ENCODE measurements at places on chromosomes 4 and X.
A peak's percentile ranks its signal among the peaks of the same experiment; 100 is the strongest.

GRCh38 chr4:67713529-67714247, 12.7 kb upstream of the UBA6 start:
- DNase-seq, result no peak

GRCh38 chrX:21354725-21355124, 19.5 kb upstream of the CNKSR2 start:
- DNase-seq, result no peak

DNA sequence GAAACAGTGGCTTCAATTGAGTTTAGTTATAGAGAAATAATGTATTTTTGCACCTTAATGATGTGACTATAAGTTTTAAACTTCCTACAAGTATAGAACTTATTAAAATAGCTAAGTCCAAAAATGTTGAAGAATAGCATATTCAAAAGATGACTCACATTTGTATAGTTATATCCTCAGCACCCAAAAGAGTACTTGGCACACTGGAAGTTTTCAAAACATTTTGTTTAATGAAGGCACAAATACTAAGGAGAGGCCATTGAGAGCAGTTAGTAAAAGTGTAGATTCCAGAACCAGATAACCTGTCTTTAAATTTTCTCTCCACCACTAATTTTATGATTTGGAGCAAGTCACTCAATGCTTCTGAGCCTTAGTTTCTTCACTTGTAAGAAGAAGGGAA, 226.9 kb upstream of the MID1 start:
- DNase-seq, result no peak

DNA sequence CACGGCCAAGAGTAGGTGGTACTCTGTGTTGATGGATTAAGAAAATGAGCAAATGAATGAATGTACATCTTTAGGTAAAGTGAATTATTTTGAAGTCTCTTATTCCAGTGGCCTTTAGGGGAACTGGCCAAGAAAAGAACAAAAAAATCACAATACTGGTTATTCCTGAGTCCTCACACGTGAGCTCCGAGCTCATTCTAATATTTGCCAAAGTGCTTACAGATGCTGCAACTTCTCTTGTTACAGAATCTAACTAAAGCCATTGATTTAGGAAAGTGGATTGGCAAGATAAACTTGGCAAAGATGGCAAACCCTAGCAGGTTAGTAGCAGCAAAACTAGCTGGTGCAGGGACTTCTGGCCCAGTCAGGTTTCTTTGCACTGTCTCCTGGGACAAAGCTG, 37.6 kb downstream of the IDS start:
- DNase-seq, result no peak

DNA sequence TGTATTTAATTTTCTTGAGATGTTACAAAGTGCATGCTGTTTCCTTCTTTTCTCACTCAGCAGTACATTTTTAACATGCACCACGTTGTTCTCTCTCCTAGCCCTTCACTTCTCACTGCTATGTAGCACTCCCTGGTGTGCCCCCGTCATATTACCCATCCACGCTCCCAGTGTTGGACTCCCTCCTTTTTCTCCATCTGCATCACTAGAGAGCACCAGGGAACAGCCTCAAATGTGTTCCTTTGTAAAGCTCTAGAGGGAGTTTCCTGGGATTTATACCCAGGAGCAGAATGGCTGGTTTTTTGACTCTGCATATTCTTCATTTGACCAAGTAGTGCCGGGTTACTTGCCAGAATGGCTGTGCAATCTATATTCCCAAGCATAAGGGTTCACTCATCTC, 240.3 kb upstream of the ANXA3 start:
- DNase-seq, result no peak

DNA sequence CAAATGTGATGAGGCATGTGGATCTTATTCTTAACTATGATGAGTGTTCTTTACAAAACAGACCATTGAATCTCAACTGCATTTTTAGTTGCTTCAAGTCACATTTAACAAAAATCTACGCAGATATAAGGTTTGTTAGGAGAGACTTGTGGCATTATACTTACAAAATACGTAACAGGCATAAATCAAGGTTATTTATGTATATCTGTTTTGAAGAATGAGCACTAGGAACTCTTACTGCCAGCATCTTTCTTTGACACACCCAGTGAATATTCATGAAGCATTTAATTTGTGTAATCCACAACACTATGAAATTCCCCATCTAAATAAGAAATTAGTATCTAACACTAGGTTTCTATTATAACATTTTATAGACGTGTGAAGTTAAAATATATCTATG, 186.3 kb downstream of the FAT4 start:
- DNase-seq, result no peak

DNA sequence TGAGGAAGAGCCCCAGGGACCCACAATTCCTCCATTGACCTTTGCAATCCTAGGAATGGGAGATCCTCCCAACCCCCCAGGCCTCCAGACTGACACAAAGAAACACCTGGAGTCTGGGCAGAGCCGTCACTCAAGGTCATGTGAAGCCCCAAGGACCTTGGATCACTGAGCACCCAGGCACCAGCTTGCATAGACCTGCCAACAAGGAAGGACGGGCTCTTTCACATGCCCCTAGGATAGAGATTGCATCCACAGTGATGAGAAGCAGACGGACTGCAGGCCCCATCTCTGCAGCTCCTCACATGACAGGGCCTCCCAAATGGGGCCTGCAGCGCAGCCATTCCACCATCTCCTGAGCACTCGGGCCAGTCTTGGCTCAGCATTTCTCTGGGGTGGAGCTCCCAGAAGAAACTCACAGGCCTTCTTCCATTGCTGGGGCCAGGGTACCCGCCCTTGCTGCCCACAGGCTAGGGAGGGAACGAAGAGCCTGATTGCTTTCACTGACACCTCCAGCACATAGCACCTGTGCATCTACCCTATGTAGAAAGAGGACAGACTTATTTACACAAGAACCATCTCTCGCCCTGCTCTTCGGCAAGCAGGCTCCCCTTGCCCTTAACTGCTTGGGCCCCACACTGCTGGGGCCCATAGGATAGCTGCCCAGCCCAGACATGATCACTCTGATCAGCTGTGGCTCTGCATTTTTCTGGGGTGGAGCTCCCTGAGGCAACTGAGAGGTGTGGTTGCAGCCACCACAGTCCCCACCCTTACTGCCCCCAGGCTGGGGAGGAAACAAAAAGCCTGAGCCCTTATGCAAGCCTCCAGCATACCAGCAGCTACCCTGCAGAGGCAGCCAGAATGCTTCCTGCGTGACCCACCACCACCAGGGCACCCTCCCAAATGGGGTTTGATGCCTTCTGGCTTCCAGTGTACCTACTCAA, 185.7 kb upstream of the ZCCHC13 start:
- DNase-seq, result no peak

DNA sequence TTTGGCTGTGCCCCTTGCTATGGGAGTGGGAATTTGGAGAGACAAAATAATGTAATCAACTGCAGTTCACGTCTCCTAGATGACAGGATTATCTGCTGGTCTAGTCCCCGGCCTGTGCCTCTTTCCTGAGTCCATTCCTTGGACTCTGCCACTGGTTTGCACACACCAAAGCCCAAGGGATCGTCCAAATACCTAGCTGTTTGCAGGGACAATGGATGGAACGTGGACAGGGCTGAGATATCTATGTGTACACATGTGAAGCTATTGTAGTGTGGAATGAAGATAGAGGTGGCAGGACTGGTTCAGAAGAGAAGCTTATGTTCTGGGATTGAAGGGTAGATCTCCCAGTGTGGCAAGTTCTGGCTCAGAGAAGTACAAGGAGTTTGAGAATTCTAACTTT, 198.3 kb upstream of the PITX2 start:
- DNase-seq, result no peak

DNA sequence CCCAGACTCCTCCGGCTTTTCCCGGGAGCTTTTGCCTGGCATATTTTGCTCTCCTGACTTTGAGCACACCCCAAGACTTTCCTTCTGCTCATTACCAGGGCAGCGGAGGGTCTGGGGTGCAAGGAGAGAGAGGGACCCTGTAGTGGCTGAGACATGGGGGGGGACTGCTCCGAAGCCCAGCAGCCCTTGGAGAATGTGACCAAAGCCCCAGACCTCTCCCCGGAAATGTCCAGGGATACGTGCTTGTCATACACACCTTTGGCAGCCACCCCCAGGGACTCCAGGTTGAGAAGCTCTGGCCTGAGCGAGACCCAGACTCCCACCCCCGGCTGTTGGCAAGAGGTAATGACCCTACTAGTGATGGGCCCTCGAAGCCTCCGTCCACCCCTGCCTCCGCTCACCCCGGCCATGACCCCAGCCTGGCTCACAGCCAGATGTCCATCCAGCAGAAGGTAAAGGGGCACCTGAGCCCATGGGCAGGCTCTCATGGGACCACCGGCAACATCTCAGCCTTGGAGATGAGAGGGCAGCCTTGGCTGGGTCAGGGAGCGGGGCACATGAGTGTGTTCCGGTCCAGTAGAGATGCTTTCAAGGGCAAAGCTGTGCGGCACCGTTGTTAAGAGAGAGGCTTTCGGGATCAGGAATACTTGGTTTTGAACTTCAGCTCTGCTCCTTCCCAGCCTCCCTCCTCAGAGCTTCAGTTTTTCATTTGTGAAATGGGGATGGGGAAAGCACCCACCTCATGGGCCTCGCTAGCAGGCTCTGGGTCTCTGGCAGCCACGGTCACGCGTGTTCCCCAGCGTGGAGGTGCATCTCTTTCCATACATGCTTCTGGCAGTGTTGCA, 2.0 kb downstream of the PSAPL1 start:
- no peak for DNase-seq

GRCh38 chr4:33054161-33054560, 2334.0 kb downstream of the PCDH7 start:
- DNase-seq, result no peak

- DNase-seq, result peak; percentile 50
These were observed 76.9 kb downstream of the MAGED4 start for GRCh38 chrX:52261463-52262194.

GRCh38 chr4:140680686-140681085, 75.5 kb downstream of the TBC1D9 start:
- no peak for DNase-seq

DNA sequence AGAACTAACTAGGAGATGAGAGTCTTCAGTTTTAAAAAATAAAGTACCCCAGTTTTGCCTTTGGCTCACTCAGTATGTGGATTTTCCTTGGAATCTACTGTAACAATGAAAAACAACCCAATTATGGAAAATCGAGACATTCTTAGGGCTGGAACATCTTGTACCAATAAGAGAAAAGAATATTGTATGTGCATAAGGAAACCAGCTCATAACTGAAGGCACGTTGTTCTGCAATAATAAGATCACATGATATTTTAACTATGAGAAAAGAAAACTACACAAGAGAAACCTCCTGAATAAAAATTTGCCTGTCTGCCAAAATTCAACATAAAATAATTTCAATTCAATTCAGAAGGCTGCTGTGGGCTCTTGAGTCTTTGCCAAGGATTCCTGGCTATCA, 261.8 kb upstream of the EDNRA start:
- no peak for DNase-seq

- DNase-seq, result no peak
These were observed 1548.7 kb downstream of the RPA4 start for GRCh38 chrX:98432413-98432812.

- no peak for DNase-seq
These were observed 64.0 kb upstream of the FGF13 start for GRCh38 chrX:138775517-138775916.

DNA sequence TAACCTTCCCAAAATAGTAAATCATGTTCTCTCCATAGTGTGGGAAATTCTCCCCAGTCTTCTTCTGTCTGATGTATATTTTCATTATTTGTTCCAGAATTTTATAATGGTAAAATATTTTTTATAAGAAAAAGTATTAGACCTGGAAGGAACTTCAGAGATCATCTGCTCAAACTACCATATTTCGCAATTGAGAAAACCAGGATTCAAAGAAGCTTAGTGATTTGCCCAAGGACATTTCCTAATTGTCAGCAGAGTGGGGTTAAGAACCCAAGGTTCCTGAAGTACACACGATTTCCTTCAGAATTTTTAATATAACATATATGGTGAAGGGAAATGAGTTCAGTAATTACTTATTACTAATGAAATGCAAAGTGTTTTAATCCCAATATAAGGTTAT, 24.1 kb downstream of the OCIAD1 start:
- no peak for DNase-seq

DNA sequence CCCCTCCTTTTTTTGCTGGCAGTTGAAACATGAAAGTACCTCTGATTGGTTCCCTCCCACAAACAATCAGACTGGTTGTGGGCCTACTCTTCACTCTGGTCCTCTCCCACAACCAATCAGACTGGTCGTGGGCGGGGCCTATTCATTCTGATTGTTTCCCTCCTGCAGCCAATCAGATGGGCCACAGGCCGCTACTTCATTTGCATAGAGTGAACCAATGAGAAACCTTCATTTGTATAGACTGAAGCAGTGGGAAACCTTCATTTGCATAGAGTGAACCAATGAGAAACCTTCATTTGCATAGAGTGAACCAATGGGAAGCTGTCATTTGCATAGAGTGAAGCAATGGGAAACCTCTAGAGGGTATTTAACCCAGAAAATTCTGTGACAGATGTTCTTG, 55.2 kb downstream of the TRMT44 start:
- peak; percentile 43 for DNase-seq

DNA sequence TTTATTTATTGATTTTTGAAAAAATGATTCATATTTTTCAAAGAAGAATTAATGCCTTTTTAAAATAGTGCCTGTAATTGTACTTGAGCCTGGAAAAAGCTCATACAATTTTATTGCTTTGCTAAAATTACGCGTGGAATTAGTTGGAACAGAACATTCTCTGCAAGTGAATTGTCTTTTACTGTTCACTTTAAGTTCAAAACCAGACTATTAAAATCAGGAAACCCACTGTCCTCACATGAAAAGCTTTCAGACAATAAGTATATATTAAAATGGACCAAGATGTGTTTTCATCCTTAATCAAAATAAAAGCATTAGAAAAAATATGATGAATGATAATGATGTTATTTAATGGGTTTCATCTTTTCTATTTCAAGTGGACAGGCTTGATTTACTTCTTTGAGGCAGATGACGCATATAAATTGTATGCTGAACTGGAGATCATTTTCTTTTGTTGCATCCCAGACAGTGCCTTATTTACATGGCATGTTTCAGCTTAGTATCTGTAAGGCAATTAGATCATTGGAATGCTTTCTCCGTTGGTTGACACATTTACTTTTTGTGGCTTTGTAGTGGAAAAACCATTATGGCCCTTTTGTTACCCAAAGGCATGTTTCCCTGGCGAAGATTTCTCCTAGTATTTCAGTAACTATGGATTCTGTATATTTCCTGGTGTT, 299.0 kb upstream of the MAGEC2 start:
- DNase-seq, result no peak

DNA sequence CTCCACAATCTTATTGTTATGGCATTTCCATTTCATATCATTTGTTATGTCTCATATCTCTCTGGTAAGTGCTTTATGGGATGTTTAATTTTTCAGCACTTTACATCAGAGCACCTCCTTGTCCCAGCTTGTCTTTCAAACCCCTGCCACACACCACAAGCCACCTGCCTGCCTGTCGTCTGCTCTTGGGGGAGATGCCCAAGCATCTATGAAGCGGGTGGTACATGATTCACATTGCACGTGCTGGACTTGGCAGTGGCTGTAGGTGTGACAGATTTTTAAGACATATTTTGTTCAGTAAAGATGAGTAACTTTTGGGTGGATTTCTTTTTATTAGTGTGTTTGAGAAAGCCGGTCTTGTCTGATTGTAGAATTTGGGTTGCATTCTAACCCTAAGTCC, 14.2 kb upstream of the SPATA4 start:
- no peak for DNase-seq

- DNase-seq, result no peak
These were observed 7.6 kb upstream of the SYTL5 start for GRCh38 chrX:37998586-37999262.

GRCh38 chrX:154605566-154605965, 13.5 kb downstream of the CTAG1B start:
- DNase-seq, result no peak

GRCh38 chr4:37891260-37892159, 626 bp downstream of the TBC1D1 start:
- DNase-seq, result no peak

All from NCI-H1048 (cell line).